ENCODE measurements at places on chromosomes 4 and X.

GRCh38 chr4:1753294-1753696 is 32.0 kb downstream of the TACC3 start:
- no peak for DNase-seq

DNA sequence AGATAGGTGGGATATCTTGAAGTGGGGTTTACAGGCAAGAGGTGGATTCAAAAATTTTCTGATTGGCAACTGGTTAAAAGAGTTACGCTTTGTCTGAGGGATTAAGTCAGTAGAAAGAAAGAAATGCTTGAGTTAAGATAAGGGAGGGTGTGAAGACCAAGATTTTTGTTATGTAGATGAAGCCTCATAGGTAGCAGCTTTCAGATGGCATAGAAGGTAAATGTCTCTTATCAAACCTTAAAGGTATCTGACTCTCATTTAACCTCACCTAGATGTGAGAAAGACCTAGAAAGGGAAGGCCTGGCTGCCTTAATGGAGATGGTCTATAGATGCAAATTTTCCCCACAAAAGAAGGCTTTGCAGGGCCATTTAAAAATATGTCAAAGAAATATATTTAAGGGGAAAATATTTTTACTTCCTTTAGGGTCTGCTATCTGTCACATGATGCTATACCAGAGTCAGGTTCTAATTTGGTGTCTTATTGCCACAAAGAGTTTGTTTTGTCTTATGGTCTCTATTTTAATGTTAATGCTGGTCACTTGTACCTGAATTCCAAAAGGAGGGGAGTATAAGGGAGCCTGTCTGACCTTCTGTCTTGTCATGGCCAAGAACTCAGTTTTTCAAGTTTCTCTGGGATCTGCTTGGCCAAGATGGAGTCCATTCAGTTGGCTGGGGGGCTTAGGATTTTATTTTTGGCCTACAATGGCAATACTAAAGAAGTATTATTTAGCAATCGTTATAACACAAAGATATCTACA is 699.1 kb upstream of the AMOT start:
- DNase-seq: no peak

DNA sequence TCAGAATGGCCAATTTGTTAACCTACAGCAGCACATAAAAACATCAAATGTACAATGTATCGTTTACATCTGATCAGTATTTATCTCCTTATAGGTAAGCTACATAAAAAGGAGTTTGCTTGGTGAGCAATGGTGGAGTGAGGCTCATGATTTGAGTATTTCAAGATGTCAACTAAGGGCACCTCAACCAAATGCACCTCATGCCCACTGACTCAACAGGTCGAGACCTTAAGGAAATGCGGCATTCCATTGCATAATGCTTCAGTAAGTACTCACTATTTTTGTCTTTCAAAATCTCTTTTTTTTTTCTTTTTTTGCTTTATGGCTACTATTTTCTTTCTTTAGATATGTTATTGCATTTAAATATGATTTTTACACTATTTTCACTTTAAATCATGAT is 181.0 kb upstream of the TLL1 start:
- DNase-seq: no peak

DNA sequence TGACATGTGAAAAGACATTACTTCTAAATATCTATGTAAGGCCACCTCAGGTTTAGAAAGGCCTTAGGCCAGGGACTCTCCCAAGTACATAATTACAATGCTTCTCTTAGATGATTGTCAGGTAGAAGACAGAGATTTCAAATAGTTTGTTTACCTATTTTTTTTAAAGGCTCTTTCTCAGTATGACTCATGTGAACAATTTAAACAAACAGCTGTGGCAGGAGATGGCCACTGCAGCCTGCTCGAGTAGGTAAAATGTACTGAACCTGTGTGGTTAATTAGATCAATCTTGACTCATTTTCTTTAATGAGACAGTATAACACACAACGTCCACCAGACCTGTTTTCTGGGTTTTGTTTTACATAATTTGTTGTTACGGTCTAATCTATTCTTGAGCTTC is 50.2 kb downstream of the LEF1 start:
- DNase-seq: no peak

GRCh38 chr4:101037249-101037648 is 310.1 kb downstream of the PPP3CA start:
- DNase-seq: no peak

All from GM12891 (cell line).